ENCODE measurements at places on chromosomes 3 and 15.

GRCh38 chr3:117302428-117302827 is 592.8 kb downstream of the TUSC7 start:
- no peak for DNase-seq

- DNase-seq: no peak
Observed at GRCh38 chr3:123321806-123322205, 120.1 kb downstream of the SEC22A start.

DNA sequence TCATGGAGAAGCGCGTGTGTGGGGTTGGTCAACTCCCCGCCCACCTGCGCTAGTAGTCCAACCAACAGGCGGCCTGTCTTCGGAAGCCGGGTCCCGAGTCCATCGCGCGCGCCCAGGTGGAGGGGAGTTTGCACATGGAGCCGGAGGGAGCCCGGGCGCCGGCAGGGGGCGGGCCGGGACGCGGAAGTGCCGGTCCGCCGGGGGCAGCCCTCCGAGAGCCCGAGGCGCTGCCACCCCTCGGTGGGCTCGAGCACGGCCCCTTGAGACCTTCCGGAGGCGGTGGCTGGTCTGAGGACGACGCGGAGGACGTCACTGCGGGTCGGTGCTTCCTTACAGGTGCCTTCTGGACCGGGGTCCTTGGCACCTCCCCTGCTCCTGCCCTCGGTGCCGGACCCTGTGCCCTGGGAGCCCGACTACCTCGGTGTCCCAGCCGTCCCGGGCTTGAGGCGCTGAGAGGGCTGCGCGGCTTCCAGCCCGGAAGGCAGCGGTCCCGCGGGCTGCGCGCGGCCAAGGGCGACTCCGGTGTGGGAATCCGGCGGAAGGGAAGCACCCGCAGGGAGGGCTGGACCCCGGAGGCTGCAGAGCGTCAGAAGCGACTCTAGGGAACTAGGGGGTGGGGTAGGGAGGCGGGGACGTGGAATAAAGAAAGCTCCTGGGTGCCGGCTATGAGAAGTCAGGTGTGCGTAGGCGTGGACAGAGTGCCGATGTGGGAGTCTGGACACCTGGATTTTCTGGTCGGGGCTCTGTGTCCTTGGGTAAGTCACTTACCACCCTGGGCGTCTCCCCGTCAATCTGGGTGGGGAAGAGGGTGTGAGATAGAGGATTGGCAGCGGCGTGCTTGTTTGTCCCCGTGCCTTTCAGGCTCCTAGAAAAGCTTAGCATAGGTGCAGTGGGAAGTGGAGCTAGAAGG is 212.3 kb downstream of the FGF12 start:
- DNase-seq: no peak

DNA sequence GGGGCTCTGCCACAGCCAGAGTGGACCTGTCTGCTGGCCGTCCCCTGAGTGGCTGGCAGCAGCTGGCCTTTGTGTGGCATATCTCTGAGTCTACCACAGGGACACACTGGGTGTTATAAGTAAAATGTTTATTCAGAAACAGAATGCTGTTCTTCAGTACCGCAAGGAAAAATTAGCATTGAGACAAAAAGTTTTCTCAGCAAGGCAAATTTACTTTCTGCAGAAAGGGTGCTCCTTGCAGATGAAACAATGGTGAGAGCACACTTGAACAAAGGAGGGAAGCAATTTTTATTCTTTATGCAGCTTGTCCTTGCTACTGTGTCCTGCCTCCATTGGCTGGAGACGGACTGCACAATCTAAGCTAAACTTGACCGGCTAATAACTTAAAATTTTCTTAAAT is 4.0 kb downstream of the TMEM89 start:
- DNase-seq: no peak

DNA sequence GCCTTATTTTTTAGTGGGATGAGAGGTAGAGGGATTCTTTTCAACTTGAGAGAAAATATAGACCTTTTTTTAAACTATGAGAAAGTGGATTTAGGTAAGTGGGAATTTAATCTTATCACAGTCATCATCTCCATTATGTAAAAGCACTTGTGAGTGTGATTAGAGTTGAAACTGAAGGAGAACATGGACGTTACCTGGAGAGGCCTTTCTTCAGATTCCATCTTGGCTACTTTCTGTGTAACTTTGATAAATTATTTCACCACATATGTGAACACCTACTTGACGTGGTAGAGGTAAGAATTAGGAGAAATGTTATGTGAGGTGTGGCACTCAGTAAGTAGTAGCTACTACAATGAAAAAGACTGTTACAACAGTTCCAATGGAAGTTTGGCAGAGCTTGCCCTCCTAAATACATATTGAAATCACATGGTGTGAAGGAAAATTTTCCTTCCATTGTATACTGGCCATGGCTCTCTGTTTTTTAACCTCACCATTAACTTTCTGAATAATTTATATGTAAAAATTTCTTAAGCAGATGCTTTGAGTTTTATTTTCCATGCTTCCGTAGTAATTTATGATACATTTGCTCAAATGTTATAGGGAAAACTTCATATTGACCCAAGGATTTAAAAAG is 193.3 kb downstream of the FNDC3B start:
- no peak for DNase-seq

DNA sequence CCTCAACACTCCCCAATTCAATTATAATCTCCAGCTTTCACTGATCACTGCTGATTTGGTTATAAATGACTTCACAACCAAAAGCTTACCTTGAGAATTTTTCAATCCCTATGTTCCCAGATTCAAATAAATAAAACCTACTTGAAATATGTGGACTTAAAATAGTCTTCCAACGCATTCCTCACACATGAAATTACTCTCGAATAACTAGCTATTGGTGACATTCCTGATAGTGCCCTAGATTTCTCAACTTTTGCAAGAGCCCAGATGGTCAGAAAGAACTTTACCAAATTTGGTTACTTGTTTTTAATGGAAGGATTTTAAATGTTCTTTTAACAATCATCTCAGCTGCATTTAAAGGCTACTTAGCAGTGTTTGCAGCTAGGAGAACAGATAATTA is 605.5 kb downstream of the FHIT start:
- no peak for DNase-seq

DNA sequence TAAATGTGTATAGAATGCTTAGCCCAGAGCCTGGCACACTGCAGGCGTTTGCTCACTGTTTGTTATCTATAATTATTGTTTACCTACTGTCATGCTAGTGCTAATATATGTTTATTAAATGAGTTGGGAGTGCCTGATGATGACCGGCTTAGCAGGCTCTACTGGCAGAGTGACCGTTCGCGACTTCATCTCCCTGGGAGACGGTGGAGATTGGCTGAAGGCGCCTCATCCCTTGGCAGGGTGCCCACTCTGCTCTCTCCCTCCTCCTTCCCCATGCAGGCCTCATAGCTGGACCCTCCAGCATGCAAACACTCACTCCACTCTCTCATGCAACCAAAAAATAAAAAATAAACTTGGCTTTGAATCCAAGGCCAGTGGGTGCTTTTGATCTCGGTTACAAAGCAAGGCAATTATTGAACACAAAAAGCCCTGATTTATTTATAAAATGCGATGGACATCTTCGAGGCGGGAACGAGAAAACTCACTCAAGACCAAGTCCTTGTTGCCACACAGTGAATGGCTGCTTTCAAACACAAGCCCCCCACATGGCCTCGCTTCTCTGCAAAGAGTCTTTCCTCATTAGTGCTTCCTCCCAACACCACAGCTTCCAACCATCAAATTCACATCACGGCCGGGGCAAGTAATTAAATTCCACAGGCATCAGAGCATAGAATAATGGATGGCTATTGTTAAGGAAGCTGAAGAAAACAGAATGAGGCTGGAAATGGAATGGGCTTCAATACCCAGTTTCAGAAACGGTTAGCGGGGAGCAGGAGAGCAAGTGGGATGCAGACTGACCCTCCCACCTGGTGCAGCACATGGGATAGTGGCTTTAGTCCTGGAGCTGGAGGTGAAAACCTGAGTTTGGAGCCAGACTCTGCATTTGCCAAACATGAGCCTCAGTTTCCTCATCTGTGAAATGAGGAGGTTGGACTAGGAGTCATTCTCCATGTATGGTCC is 135.7 kb upstream of the RAD18 start:
- DNase-seq: no peak

- no peak for DNase-seq
Observed at GRCh38 chr3:186299327-186299726, 62.7 kb downstream of the DGKG start.

- DNase-seq: no peak
Observed at GRCh38 chr3:157428853-157429252, 7.8 kb upstream of the PTX3 start.

DNA sequence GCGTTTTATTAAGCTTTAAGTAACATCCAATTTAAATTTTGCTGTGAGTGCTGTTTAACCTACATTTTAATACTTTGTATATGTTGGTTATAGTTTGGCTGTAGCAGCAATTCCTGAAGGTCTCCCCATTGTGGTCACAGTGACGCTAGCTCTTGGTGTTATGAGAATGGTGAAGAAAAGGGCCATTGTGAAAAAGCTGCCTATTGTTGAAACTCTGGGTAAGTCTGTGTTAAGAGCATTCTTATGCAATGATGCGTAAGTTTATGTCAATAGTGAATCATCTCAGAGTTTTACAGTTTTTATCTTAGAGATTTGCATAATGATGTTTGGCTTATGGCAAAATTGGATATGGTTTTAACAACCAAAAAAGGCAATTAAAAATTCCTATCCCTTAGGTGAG is 62.7 kb downstream of the ASTE1 start:
- no peak for DNase-seq

GRCh38 chr15:92383519-92384324 is 10.0 kb upstream of the ST8SIA2 start:
- DNase-seq: no peak

DNA sequence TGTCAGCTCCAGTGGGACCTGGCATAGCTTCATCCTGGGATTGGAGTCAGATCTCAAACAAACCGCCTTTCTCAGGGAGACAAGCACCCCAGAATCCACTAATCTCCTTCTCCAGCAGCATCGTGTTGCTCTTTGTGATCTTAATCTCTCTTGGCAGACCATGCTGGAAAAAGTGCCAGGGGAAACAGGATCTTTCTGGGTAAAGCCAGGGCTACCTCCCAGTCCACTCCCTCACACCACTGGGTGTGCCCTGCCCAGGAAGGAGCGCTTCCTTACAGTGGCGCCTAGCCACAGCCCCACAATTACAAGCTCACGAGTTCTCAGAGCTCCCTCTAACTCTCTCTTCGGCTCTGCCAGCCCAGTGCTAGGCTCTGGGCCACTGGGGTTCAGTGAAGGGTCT is 32.2 kb downstream of the RPLP1 start:
- DNase-seq: no peak

DNA sequence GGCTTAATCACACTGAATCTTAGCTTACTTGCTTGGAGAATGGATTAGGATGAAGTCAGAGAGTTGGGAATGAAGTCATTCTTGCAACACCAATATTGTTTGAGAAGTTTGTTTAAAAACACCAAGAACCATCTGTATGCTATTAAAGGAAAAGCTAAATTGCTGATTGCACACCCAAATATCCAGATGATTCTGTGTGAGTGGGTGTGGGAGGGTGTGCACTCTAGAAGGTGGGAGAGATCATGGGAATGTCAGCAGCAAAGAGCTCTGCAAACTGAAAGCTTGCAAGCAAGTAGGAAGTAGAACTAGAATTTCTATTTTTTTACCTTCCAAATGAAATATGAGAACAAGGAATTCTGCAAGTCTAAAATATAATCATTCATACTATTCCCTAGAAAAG is 364.9 kb downstream of the NR2F2 start:
- DNase-seq: no peak

DNA sequence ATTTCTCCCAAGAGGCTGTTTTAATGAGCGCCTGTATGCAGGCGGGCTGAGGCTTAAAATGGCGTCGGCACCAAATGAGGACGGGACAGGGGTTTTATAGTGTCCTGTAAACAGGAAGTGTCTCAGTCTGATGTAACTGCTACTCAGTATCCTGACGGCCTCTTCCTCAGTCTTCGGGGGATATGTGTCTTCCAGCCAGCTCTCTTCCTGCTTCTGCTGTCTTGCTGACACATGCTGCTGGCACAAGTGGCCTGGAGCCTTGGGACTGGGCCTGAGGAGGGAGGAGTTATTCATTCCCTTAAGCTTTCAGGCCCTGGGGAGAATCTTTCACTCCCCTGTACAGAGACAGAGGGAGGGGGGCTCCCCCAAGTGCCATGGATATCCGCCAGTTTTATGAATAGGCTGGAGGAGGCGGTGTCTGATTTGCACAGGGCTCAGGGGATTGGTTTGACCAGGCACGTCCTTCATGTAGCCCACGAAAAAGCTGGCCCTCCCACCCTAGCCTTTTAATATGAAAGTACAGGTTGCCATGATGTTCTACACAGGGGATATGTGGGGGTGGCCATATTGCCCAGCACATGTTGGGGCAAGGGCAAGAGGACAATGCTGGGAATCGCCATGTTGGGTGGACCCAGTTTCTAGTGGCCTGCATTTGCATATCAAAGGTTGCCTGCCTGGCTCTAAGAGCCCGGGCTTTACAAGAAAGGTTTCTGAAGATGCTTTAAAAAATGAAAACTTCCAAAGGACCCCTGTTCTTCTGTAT is 19.9 kb downstream of the NDUFB4 start:
- no peak for DNase-seq

DNA sequence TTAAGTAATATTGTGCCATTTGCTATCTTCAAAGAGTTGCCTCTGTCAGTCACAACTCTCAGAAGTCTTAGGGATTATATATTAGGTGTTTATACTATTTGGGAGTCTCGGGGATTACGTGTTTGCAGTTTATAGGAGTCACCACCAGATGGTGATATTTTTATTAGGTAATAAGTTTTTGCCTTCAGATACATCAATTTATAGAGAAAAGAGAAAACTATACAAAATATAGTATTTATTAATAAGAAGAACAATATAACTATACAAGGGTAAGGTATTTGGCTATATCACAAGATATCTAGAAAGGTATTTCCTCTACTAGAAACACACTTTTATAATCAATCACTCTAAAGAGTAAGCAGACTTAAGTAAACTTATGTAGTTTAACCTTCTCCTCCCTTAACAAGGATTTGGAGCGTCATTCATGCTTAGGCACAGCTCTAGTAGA is 10.7 kb upstream of the DHX36 start:
- no peak for DNase-seq

GRCh38 chr3:6182476-6182875 is 678.4 kb upstream of the GRM7 start:
- no peak for DNase-seq
